ENCODE measurements at places on chromosomes 4 and X.

- no peaks in the 10 kb centered on the region for H3K27me3 ChIP-seq
- no peaks in the 10 kb centered on the region for H3K4me1 ChIP-seq
- H3K36me3 ChIP-seq: peaks cover 2% of the 10 kb centered on the region
- DNase-seq: no peak
- no peak overlapping the region for H3K4me3 ChIP-seq
Measured at GRCh38 chr4:177125656-177126055, 184.0 kb upstream of the NEIL3 start.

- peak overlapping the region; percentile 79 for H3K4me3 ChIP-seq
- peaks cover 4% of the 10 kb centered on the region for H3K4me1 ChIP-seq
- peak overlapping the region; percentile 95 for H3K27ac ChIP-seq
- peaks cover 24% of the 10 kb centered on the region for H3K36me3 ChIP-seq
Measured at GRCh38 chrX:18674417-18674787, 2.5 kb upstream of the RS1 start.

DNA sequence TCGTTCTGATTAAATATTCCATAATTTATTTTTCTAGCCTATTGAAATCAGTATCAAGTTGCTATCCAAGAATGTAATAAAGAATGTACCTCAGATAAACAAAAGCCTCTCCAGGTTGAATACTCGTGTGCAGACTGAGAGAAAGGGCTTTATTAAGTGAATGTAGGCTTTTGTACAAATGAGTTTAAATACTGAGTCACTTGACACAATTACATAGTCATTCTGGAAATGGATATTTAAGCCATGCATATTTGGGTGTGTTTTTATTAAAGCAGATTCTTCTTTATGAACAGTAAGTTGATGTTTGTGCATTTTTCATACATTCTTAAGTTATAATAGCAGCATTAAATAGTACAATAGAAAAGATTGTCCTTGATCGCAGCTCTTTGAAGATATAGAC is 139.8 kb upstream of the GK2 start:
- H3K27ac ChIP-seq: no peak overlapping the region
- H3K4me1 ChIP-seq: no peaks in the 10 kb centered on the region
- no peaks in the 10 kb centered on the region for H3K27me3 ChIP-seq
- no peak for DNase-seq
- H3K4me3 ChIP-seq: no peak overlapping the region

DNA sequence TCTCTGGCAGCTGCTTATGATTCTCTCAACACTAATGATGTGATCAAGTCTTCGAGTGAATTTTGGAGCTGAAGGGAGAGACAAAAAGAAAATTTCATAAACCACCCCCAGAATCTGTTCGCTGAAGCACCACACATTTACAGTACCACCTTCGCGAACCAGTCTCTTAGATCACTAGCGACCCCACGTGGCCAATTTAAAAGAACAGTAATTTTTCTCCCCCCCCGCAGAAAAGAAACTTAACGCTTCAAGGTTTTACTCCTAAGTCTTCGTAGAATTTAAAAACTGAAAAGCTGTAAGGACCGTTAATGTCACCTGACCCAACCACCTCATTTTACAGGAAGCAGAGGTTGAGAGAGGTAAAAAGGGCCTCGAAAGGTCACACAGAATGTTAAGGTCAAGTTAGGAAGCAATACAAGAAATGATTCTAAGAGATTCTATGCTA is 187.5 kb downstream of the QDPR start:
- no peak overlapping the region for H3K4me3 ChIP-seq
- H3K27me3 ChIP-seq: no peaks in the 10 kb centered on the region
- no peak overlapping the region for H3K27ac ChIP-seq
- peaks cover 1% of the 10 kb centered on the region for H3K36me3 ChIP-seq
- DNase-seq: no peak
- H3K4me1 ChIP-seq: no peaks in the 10 kb centered on the region

GRCh38 chrX:24023544-24023943 is 3.4 kb downstream of the KLHL15 start:
- H3K36me3 ChIP-seq: peaks cover 15% of the 10 kb centered on the region
- peak overlapping the region; percentile 84 for H3K27ac ChIP-seq

GRCh38 chr4:123672987-123673386 is 276.4 kb downstream of the SPRY1 start:
- DNase-seq: no peak
- H3K36me3 ChIP-seq: no peaks in the 10 kb centered on the region
- H3K4me1 ChIP-seq: no peaks in the 10 kb centered on the region
- no peaks in the 10 kb centered on the region for H3K27me3 ChIP-seq
- no peak overlapping the region for H3K4me3 ChIP-seq
- H3K27ac ChIP-seq: no peak overlapping the region

- H3K27me3 ChIP-seq: peaks cover 17% of the 10 kb centered on the region
- H3K27ac ChIP-seq: no peak overlapping the region
- no peak for DNase-seq
- H3K4me1 ChIP-seq: no peaks in the 10 kb centered on the region
- no peaks in the 10 kb centered on the region for H3K36me3 ChIP-seq
Measured at GRCh38 chr4:140187316-140187695, 33.3 kb upstream of the MAML3 start.

GRCh38 chr4:102522031-102522440 is 20.9 kb downstream of the NFKB1 start:
- peaks cover 76% of the 10 kb centered on the region for H3K4me1 ChIP-seq
- DNase-seq: no peak
- H3K36me3 ChIP-seq: peaks cover 30% of the 10 kb centered on the region
- H3K27me3 ChIP-seq: no peaks in the 10 kb centered on the region
- H3K4me3 ChIP-seq: no peak overlapping the region
- H3K27ac ChIP-seq: peak overlapping the region; percentile 52

DNA sequence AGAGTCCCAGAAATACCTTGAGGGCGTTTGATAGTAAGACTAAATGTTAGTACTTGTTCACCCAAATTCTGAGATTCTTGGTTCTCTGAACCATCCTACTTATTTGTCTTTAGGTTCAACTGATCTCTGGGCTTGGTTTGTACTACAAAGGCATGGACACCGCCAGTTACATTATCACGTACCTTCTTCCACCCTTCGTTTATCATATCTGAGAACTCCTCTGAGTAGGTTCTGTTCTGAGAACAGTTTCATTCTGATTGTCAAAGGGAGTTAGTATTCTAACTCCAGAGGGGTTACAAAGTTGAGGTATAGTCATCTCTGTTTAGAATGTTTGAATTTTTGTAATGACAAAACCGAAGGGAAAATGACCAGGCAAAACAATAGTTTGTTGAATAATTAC is 19.3 kb downstream of the ZFX start:
- peaks cover 53% of the 10 kb centered on the region for H3K4me1 ChIP-seq
- H3K27me3 ChIP-seq: no peaks in the 10 kb centered on the region
- DNase-seq: no peak
- peaks cover 16% of the 10 kb centered on the region for H3K36me3 ChIP-seq
- peak overlapping the region; percentile 92 for H3K27ac ChIP-seq
- H3K4me3 ChIP-seq: peak overlapping the region; percentile 61

Measured in central memory CD8-positive, alpha-beta T cell (primary cell).